ENCODE measurements at places on chromosomes 7 and 10. TPM values are rescaled to one million over a fixed set of nuclear protein-coding genes. Genes with fewer than 3 reads are reported as not detected.

GRCh38 chr10:71426058-71426605 lies 29.4 kb downstream of the CDH23 start:
- DNase-seq: no peak

GRCh38 chr7:7318601-7319000 lies 136.3 kb downstream of the C1GALT1 start:
- DNase-seq: no peak

DNA sequence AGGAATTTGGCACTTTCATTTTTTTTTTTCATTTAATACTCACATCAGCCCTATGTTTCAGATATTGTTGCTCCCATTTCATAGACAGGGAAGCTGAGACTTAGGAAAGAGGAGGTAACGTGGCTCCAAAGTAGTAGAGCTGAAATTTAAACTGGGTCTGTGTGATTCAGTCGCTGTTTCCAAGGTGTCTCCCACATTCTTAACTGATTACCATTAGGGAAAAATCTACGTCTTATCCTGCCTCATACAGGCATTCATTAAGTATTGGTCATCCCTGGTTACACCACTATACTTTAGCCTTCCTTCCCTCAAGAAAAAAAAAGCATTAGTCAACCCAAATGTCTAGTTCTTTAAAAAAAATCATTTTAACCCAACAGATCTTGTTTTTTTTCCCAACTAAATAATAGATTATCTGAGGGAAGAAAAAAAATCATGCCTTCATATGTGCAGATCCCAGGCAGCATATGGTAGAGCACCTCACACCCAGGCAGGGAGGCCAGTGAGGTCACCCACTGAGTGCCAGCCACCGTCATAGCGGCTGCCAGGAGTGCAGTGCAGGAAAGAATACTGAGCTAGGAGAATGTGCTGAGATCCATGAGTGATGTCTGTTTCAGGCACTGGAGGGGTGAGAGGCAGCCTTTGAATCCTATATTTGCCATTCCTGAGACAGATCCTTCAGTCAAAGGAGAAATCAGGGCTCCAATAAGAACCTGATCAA lies 59.0 kb upstream of the SORCS3 start:
- no peak for DNase-seq

The KLF14 gene
- total RNA-seq: not detected

The ENTPD7 gene
- total RNA-seq: 3.5 TPM

The CHAT gene
- 0.41 TPM for total RNA-seq
